ENCODE measurements at places on chromosomes 16 and 17. TPM values are rescaled to one million over a fixed set of nuclear protein-coding genes. Genes with fewer than 3 reads are reported as not detected.

Gene HSD3B7
- total RNA-seq, result 24.5 TPM

Gene ITGAD
- not detected for total RNA-seq

Gene JMJD6
- total RNA-seq, result 21.4 TPM

Gene TERB1
- not detected for total RNA-seq

Gene IGSF6
- not detected for total RNA-seq

Gene NPIPA8
- total RNA-seq, result not detected

Gene NOD2
- total RNA-seq, result not detected

Gene SLC5A10
- total RNA-seq, result not detected

Gene TIGD7
- total RNA-seq, result 2.3 TPM

Gene HSD17B1
- 4.6 TPM for total RNA-seq

Gene TBC1D3D
- not detected for total RNA-seq

Gene TMIGD1
- not detected for total RNA-seq
